ENCODE measurements at places on chromosomes 1 and 21. TPM values are rescaled to one million over a fixed set of nuclear protein-coding genes. Genes with fewer than 3 reads are reported as not detected.

- H3K4me3 ChIP-seq, result no peak overlapping the region
- no peak for DNase-seq
- no peaks in the 10 kb centered on the region for H3K27me3 ChIP-seq
- H3K4me1 ChIP-seq, result no peaks in the 10 kb centered on the region
Observed at GRCh38 chr1:22500471-22500870, 48.8 kb downstream of the ZBTB40 start.

- H3K36me3 ChIP-seq, result peaks cover 7% of the 10 kb centered on the region
- H3K4me3 ChIP-seq, result no peak overlapping the region
- peak overlapping the region; percentile 50 for H3K27ac ChIP-seq
- no peaks in the 10 kb centered on the region for H3K27me3 ChIP-seq
- DNase-seq, result no peak
- peaks cover 33% of the 10 kb centered on the region for H3K4me1 ChIP-seq
Observed at GRCh38 chr1:36257375-36257767, 33.1 kb downstream of the THRAP3 start.

- H3K27me3 ChIP-seq, result peaks cover 9% of the 10 kb centered on the region
- no peak overlapping the region for H3K27ac ChIP-seq
- H3K4me1 ChIP-seq, result no peaks in the 10 kb centered on the region
Observed at GRCh38 chr1:115537415-115537814, 104.4 kb upstream of the VANGL1 start.

- H3K27me3 ChIP-seq, result peaks cover 10% of the 10 kb centered on the region
- no peaks in the 10 kb centered on the region for H3K4me1 ChIP-seq
- DNase-seq, result peak; percentile 53
- H3K4me3 ChIP-seq, result no peak overlapping the region
- no peaks in the 10 kb centered on the region for H3K36me3 ChIP-seq
Observed at GRCh38 chr1:31189696-31190674, 49.7 kb downstream of the NKAIN1 start.

GRCh38 chr1:87821335-87821697, 492.6 kb downstream of the LMO4 start:
- H3K36me3 ChIP-seq, result no peaks in the 10 kb centered on the region
- H3K27me3 ChIP-seq, result peaks cover 27% of the 10 kb centered on the region
- DNase-seq, result no peak
- H3K27ac ChIP-seq, result no peak overlapping the region
- no peaks in the 10 kb centered on the region for H3K4me1 ChIP-seq

VAV3 gene
- total RNA-seq, result 14.1 TPM

OR6N1 gene
- total RNA-seq, result not detected

LCE3E gene
- total RNA-seq, result not detected
